ENCODE measurements at places on chromosomes 5 and 9.

DNA sequence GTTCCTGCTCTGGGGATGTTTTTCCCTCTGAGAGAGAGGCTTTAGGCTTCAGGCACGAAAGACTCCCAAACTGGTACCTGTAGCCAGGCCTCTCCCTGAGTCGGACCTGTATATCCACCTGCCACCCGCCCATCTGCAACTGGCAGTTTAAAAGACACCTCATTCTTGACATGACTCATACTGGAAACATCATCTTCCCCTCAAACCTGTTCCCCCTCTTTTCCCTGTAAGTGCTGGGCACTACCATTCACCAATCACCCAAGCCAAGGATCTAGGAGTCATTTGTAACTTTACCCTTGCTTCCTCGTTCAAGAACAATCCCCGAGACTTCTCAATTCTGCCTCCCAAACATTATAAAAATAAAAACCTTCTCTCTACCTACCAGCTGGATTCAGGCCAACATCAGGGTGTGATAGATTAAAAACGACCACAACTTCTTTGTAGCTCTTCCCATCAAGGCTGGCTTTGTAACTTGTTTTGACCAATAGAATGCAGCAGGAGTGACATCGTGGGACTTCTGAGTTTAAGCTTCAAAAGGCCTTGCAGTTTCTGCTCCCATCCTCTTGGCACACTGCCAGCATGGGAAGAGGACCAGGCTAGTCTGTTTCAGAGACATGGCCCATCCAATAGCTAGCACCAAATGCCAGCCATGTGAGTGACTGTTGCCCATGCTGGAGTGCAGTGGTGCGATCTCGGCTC lies 1.8 kb upstream of the WDR31 start:
- no peak for DNase-seq

- DNase-seq = no peak
Measured at GRCh38 chr9:105127863-105128220, 116.6 kb upstream of the SLC44A1 start.

GRCh38 chr5:76831110-76831452 lies 12.3 kb downstream of the F2RL1 start:
- peak; percentile 67 for DNase-seq

DNA sequence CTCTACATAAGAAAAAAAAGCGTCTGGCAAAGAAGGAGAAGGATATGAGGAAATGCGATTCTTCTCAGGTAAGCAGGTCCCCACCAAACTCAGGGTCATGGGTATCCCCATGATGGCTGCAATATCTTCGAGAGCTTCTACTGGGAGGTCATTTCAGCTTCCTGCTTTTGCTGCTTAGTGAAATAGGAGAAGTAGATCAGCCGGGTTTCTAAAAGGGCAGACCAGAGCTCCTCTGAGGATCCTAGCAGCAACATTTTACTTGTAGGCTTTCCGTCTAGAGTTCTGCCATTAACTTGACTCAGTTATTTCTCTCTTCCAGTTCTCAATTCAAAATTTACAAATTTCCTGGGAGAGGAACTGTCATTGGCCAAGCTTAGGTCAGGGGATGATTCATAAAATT lies 134.7 kb downstream of the DPYSL3 start:
- no peak for DNase-seq

DNA sequence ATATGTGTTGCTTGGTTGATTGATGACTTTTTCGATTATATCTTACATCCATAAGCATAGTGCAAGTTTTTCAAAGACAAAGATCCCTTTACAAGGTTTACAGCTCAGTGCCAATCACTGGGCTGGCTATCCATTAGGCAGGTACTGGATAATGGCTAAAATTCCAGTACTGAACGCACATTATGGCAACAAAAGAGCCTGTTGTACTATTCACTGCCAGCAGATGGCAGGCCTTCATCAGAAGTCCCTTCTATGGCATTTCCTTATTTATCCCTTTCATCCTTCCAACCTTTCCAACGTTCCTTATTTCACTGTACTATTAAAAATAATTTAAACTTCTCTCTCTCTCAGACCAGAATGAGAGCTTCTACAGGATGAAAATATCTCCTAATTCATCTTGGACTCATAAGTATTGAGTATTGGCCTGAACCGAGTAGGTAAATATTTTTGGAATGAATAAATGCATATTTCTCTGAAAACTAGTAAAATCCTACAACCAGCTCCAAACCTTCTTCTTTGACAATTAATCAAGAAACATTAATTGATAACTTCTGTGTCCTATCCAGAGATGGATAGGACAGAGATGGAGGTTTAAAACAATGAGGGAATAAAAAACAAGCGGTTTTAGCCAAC lies 6.7 kb upstream of the WNT8A start:
- DNase-seq = peak; percentile 69

DNA sequence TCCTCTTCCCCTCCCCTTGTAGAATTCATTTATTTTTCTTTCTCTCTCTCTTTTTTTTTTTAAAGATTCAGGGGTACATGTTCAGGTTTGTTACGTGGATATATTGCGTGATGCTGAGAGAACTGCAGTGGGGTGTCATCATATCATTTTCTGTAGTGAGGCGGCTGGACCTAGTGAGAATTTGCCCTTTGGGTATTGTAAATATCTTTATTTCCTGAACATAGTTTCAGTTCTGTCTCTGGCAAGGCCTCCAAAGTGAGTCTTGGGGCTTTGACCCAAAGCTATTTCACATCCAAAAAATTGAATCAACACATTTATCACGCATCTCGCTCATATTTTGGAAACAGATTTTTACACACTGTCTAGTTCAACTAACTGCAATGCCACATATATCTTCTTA lies 25.4 kb upstream of the MYOT start:
- DNase-seq = no peak

DNA sequence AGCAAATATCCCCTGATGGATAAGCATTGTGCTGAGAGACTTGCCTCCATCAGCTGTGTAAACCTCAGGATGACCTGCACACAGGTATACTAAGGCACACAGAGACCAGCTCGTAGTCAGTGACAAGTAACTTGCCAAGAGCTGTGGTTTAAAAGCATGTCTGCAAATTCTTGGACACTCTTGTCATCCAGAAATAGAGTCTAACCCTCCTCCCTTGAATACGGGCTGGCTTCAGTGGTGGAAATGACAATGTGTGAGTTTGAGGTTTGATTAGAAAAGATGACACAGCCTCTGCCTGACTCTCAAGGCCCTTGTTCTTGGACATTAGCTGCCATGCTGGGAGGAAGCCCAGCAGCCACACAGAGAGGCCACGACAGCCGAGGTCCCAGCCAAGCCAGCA lies 114.4 kb downstream of the GADD45G start:
- no peak for DNase-seq

GRCh38 chr5:167143716-167144115 lies 1147.7 kb upstream of the WWC1 start:
- DNase-seq = no peak

DNA sequence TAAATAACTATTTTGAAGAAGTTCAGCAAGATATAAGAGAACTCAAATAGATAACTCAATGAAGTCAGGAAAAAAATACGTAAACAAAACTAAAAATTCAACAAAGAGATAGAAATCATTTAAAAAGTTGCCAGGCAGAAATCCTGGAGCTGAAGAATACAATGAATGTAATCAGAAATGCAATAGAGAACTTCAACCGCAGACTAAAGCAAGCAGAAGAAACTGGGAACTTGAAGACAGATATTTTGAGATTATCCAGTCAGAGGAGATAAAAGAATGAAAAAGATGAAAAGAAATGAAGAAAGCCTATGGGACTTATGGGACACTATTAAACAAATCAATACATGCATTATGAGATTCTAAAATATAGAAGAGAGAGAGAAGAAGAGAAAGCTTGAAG lies 129.1 kb upstream of the LPAR1 start:
- no peak for DNase-seq

DNA sequence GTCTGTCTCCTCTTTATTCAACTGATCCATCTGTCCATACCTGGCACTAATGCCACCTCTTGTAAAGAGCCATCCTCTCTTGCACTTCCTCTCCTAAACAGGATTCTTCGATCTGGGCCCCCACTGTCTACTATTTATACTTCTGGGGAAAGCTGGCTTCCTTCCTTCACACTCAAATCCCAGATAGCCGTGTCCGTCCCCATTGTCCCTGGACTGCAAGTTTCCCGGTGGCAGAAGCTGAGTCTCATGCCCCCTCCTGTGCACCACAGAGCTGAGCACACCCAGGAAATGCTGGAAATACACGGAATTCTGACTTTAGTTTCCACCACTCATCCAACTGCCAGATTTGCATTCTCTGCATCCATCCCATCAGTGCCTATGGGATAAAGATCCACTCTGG lies 84.0 kb downstream of the MARCHF11 start:
- DNase-seq = no peak

DNA sequence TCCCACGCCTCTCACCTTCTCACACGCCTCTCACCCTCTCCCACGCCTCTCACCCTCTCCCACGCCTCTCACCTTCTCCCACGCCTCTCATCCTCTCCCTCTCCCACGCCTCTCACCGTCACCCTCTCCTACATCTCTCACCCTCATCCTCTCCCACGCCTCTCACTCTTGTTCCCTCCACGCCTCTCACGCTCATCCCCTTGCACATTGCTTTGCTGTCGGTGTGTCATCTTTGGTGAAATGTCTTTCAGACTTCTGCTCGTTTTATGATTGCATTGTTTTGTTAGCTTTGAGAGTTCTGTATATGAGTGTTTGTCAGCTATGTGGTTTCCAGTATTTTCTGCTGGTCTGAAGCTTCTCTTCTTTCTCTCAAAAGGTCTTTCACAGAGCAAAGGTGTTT lies 102.7 kb downstream of the EHMT1 start:
- DNase-seq = no peak

DNA sequence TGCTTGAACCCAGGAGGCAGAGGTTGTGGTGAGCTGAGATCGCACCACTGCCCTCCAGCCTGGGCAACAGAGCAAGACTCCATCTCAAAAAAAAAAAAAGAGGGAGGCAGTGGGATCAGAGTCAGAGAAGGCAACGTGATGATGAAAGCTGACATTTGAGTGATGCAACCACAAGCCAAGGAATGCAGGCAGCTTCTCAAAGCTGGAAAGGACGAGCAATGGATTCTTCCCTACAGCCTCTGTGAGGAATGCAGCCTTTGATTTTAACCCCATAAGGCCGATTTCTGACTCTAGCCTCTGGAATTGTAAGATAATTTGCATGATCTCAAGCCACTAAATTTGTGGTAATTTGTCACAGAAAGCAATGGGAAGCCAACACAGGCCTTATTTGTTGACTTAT lies 9.8 kb downstream of the TGFBI start:
- DNase-seq = no peak

DNA sequence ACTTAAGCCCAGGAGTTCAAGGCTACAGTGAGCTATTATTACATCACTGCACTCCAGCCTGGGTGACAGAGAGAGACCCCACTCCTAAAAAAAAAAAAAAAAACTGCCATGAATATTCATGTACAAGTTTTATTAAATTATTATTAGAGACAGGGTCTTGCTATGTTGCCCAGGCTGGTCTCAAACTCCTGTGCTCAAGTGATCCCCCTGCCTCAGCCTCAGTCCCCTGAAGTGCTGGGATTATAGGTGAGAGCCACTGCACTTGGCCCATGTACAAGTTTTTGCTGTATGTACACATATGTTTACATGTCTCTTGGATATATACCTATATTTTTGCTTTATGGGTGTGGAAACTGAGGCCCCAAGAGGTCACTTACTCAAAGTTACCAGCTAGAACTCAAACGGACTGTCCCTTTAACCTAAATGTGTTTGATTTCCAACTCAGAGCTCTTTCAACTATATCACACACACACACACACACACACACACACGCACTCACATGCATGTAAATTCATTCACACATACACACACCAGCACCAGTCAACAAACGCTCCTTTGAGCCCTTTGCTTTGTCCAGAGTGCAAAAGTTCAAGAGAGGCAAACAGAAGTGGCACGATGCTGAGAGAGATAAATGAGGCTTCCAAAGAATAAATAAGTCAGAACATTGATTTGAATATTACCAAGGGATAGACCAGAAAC lies 42.3 kb upstream of the STRBP start:
- no peak for DNase-seq

Measured in hepatic stellate cell (primary cell).